ENCODE measurements at places on chromosomes 1 and 21. TPM values are rescaled to one million over a fixed set of nuclear protein-coding genes. Genes with fewer than 3 reads are reported as not detected.

Gene KIF17
- 0.06 TPM for total RNA-seq

Gene HRNR
- not detected for total RNA-seq

Gene PLA2G2A
- not detected for total RNA-seq

Gene PRDM16
- not detected for total RNA-seq

Gene NES
- total RNA-seq = 0.05 TPM

Gene CHIA
- total RNA-seq = not detected

Gene FNDC10
- 1.1 TPM for total RNA-seq

Gene CALML6
- total RNA-seq = 1.7 TPM

Gene ASAP3
- 1.0 TPM for total RNA-seq

Gene EPHB2
- total RNA-seq = 0.04 TPM

Gene SHE
- 0.03 TPM for total RNA-seq

Gene LHX8
- not detected for total RNA-seq

Gene TRIM46
- total RNA-seq = 16.6 TPM

Gene IGSF5
- total RNA-seq = not detected

Gene ZMYND12
- total RNA-seq = 0.90 TPM

Gene S100A2
- total RNA-seq = 10.1 TPM

Gene KCNH1
- not detected for total RNA-seq

Gene CD52
- 218 TPM for total RNA-seq

Gene ADORA3
- not detected for total RNA-seq

Gene TP73
- total RNA-seq = 0.95 TPM

Gene C1orf167
- total RNA-seq = not detected

Gene CRYAA
- total RNA-seq = not detected

Gene NCSTN
- total RNA-seq = 67.4 TPM

Gene ECM1
- total RNA-seq = 1.1 TPM

Gene ATP5PB
- total RNA-seq = 383 TPM

Gene C2CD2
- total RNA-seq = 8.2 TPM

Gene STXBP3
- 52.3 TPM for total RNA-seq

Gene WDR3
- 33.8 TPM for total RNA-seq

Gene LCE2C
- not detected for total RNA-seq

Gene SPRR5
- not detected for total RNA-seq

Gene PLA2G2D
- not detected for total RNA-seq

Gene CYP4A22
- not detected for total RNA-seq

Gene VANGL2
- total RNA-seq = not detected

Gene OR10J1
- total RNA-seq = not detected

Gene ILDR2
- 5.0 TPM for total RNA-seq

Gene S100A11
- 230 TPM for total RNA-seq

Gene IGSF9
- not detected for total RNA-seq

Gene PGLYRP4
- total RNA-seq = 0.22 TPM

Gene KCNJ10
- total RNA-seq = not detected

Gene SEC16B
- total RNA-seq = not detected

Gene ZNF692
- total RNA-seq = 108 TPM

Gene MYBPH
- not detected for total RNA-seq

Measured in activated T-helper 17 cell treated with anti-CD3 and anti-CD28 coated beads, Interleukin-2, amount 50 U/mL, for 72 hours (primary cell).